Activated T-cell treated with anti-CD3 and anti-CD28 coated beads for 1 hour (primary cell): ENCODE measurements at places on chromosomes 6 and 20.
A peak's percentile ranks its signal among the peaks of the same experiment; 100 is the strongest.

DNA sequence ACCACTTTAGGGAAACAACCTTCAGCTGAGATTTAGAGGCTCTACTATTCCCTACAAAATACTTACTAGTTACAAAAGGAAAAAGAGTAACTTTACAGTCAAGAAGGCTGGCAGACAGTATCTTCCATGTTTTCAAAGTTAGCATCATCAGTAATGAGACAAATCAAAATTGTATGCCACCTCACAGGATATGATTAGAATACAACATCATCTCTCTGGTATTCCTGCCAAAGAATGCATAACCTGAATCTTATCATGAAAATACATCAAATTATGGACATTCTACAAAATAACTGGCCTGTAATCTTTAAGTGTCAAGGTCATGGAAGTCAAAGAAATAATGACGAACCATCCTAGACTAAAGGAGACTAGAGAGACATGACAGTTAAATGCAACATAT is 38.4 kb downstream of the CDK5RAP1 start:
- DNase-seq: no peak

DNA sequence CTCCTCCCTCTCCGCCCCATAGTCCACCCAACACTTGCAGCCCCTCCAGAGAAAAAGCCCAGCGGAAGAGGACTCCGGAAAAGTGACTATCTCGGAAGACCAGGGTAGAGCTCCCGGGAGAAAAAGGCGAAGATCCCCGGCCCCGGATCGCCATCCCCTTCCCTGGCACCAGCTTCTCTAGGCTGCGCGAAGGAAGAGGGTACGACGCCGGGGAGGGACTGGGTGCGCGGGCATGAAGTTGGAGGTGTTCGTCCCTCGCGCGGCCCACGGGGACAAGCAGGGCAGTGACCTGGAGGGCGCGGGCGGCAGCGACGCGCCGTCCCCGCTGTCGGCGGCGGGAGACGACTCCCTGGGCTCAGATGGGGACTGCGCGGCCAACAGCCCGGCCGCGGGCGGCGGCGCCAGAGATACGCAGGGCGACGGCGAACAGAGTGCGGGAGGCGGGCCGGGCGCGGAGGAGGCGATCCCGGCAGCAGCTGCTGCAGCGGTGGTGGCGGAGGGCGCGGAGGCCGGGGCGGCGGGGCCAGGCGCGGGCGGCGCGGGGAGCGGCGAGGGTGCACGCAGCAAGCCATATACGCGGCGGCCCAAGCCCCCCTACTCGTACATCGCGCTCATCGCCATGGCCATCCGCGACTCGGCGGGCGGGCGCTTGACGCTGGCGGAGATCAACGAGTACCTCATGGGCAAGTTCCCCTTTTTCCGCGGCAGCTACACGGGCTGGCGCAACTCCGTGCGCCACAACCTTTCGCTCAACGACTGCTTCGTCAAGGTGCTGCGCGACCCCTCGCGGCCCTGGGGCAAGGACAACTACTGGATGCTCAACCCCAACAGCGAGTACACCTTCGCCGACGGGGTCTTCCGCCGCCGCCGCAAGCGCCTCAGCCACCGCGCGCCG is 822 bp downstream of the FOXQ1 start:
- no peak for DNase-seq

DNA sequence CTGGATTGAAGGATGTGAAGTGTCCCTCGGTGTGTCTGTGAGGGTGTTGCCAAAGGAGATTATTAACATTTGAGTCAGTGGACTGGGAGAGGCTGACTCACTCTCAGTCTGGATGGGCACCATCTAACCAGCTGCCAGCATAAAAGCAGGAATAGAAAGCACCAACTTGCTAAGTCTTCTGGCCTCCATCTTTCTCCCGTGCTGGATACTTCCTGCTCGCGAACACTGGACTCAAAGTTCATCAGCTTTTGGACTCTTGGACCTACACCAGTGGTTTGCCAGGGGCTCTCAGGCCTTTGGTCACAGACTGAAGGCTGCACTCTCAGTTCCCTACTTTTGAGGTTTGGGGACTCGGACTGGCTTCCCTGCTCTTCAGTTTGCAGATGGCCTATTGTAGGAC is 220.3 kb upstream of the LRFN2 start:
- DNase-seq: no peak

DNA sequence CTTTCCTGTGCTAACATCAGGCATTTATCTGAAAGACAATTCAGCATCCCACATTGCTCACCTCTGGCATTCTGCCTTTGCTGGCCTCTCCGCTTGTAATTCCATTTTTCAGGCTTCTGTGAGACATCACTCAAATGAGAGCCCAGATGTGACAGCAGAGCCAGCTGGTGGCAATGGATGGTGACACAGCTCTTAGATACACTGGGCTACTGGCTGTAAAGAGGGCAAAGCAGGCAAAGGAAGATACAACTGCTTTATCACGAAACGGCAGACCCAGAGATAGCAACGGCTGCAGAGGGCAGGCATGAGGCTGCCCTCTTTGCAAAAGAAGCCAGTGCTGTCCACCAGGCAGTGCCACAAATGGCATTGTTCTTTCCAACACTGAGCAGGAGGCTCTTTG is 329.8 kb downstream of the KIF16B start:
- DNase-seq: no peak

DNA sequence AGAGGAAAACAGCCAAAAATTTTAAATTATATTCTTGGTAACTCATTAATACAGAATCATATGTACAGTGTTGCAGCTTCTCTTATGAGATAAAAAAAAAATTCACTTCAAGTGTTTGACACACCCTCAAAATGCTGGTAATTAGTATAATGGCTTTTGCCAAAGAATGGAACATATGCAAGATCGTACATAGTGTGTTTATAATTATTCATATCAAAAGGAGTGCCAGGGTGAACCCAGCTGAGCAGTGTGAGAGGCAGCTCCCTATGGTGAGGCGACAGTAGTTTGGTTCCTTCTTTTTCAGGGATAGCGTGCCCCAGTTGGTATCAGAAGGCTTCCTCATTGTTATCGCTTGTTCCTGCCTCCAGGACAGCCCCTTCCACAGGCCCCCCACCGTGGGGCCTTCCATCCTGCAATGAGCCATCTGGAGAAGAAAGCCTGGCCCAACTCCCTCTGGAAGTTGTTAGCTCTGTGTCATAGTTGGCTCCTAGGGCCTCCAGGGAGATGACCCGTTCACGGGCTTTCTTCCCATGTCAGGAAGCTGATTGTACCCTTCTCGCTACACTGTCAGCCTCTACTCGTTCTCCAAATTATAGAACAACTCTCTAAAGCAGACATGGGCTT is 150.7 kb downstream of the FRK start:
- DNase-seq: no peak

DNA sequence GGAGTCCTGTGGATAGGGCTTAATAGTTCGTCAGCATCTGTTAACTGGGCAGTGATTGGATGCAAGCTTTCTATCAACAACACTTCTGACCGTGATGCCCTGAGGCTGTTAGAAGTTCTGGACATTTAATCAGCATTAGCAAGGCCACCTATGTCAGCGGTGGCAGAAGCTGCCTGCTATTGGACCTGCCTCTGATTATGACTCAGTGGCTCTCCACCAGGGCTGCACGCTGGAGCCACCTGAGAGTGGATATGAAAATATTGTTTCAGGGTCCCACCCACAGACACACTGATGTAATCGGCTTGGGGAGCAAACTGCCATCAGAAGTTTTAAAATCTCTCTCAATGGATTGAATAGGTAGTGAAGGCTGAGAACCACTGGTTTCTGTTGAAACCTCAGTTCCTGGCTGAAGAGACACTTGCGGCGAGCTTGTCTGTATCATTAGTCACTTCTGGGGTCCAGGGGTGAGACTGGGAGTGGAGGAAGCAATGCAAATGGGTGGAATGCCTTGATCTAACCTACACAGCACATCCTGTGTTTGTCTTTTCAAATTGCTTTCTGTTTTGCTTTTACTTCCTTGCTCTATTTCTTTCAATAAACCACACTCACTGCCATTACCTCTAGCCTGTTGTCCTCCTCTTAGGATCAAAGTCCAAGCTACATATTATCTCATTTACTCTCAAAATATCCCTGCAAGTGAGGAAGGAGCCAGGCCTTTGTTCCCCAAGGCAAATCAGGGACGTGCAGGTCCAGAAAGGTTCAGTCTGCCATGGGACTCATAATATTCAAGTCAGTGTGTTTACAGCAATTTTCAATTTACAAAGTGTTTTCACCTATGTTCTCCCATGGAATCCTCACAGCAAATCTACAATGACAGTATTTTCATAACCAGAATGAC is 4.2 kb downstream of the CLIC5 start:
- peak; percentile 35 for DNase-seq

DNA sequence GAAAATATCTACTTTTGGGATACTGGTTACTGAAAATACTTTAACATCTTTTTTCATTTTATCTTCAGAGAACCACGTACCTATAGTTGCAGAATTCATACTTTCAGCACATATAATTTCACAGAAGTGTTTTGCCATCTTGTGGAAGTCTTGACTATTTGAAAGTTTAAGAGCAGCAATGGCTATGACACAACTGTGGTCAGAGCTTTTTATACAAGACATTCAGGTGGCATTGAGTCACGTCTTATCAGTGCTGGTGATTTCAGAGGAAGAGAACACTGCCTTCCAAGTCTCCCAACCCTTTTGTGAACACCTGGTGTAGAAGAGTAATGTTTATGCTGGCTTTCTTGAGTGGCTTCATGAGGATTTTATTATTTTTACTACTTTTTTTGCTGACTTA is 171.6 kb downstream of the ARID1B start:
- DNase-seq: no peak

GRCh38 chr20:1060985-1061384 is 57.4 kb upstream of the PSMF1 start:
- DNase-seq: no peak

- DNase-seq: no peak
Observed at GRCh38 chr6:97626671-97627441, 343.8 kb upstream of the MMS22L start.

DNA sequence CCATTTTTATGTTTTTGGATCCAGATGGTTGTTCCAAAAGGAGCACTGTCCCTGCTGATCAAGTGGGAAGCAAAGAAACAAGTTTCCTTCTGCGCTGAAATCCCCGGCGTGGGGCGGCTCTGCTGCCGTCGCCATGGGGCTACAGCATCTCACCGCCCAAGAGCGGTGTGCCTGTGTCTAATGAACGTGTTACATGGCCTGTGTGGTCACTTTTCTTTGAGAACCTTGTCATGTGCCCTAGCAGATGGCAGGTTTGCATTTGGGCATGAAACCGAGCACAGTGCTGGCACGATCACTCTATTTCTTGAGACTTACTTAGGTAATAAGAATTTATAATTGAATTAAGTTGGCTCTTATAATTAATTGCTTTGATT is 51.9 kb downstream of the ZDHHC14 start:
- DNase-seq: no peak

DNA sequence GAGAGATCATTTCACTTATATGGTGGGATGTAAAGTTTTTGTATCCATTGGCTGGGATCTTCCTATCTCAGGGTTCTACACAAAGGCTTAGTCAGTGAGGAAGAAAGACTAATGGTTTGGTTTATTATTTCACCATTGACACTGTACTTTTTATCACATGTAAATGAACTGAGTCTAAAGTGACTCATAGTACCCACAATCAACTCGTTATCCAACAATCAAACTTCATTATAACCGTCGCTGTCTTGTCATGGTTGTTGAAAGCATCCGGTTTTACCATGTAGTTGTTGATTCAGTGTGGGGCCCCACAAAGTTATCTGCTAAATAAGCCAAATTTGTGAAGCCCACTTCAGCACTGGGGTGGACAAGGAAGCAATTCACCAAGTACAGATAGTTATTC is 55.8 kb upstream of the MTRF1L start:
- no peak for DNase-seq
